Spleen (tissue), 13 donors: ENCODE measurements at places on chromosomes 12 and 14. TPM values are rescaled to one million over a fixed set of nuclear protein-coding genes. Genes with fewer than 3 reads are reported as not detected.
A peak's percentile ranks its signal among the peaks of the same experiment; 100 is the strongest.

The AQP2 gene
- polyA plus RNA-seq: not detected

The PTPRR gene
- 2.0 TPM for polyA plus RNA-seq

The CCDC198 gene
- not detected for polyA plus RNA-seq

The KERA gene
- polyA plus RNA-seq: not detected

The NEUROD4 gene
- polyA plus RNA-seq: not detected

The KRT73 gene
- 0.04 TPM for polyA plus RNA-seq

The PTPN21 gene
- polyA plus RNA-seq: 2.0 TPM

The LRP1-AS gene
- polyA plus RNA-seq: not detected

The BHLHE41 gene
- polyA plus RNA-seq: 19.5 TPM

The GDF3 gene
- 0.22 TPM for polyA plus RNA-seq

The OTX2 gene
- polyA plus RNA-seq: not detected

The RNASE7 gene
- not detected for polyA plus RNA-seq

The B3GNT4 gene
- 0.54 TPM for polyA plus RNA-seq

The SDR9C7 gene
- 0.04 TPM for polyA plus RNA-seq

The TSHR gene
- polyA plus RNA-seq: 0.22 TPM

The MAGOHB gene
- polyA plus RNA-seq: 22.7 TPM

The ERBB3 gene
- 2.0 TPM for polyA plus RNA-seq

The EID3 gene
- polyA plus RNA-seq: 3.5 TPM

GRCh38 chr14:76088771-76089571, 62.8 kb upstream of the GPATCH2L start:
- DNase-seq: no peak

- no peak for DNase-seq
These were observed 2.3 kb downstream of the ANKRD9 start for GRCh38 chr14:102507081-102507856.

DNA sequence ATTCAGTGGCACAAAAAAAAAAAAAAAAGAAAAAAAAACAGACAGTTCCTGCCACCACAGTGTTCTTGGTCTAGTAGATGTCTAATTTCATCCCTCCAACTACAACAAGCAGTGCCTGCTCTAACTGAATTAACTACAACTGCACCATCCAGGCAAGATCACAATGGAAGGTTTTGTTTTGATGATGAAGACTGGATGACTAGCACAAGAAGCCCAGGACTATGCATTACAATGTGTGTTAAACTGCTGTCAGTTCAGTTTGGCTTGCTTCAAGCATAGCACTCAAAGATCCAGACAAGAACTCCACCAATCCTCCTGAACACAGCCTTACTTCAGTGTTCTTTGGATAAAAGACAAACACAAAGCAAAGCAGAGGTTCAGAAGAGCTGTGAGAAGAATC, 279.9 kb downstream of the GRIN2B start:
- no peak for DNase-seq

DNA sequence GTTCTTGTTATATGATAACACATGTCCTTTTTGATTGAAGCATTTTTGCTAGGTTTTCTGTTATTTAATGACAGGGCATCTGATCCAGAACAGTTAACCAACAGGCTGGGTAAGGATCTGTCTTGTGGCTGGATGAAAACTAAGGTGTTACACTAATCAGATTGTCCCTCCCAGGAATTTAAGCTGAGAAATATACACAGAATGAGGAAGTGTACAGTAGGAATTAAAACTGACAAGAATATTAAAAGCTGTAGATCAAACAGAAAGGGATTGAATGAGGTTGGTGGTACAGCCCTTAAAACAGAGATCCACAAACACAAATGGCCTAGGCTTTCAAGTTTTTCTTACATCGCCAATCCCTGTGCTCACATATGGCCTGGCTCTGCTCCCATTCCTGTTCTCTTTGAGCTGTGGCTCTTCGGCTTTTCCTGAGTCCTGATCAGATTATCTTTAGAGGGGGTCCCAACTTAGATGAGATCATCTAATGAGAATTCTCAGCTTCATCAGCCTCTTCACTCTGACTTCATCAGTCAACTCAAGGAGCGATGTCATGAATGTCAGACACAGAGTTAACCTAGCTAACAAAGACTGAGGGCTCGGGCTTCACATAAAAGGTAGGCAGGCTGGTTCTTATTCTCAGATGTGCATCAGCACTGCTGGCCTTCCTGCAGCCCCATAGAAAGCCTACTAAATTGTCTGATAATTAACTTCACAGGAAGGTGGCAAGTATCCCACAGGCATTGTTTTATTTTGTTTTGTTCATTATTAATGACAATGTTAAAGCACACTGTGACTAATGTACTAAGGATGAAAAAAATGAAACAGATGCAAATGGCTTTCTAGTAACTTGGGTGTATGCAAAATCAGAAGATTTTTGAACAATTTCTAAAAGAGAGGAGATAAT, 11.4 kb downstream of the PYGL start:
- no peak for DNase-seq

GRCh38 chr12:65532764-65533163, 254.3 kb downstream of the MSRB3 start:
- DNase-seq: no peak

DNA sequence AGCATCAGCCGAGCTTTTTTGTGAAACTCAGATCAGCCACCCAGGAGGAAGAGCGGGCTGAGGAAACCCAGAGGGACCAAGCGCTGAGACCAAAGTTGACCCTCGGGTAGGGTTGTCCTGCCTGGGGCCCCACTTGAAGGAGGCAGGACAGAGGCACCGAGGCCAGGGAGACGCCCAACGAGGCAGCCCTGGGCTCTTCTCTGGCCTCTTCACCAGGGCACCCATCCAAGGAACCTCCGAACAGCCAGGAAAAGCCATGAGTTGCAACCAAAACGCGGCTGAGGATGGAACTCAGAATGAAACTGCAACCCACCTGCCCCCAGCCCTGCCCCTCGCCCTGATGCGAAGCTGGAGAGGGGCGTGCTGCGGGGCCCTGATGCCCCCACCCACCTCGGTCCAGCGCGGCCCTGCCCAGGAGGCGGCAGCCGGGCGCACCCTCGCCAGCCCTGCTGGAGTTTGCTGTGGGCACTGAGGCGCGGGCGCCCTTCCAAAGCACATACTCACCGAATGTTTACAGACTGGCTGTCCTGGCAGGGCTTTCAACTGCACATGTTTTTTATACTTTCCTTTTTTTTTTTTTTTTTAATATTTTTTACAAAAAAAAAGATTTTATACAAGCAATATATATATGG, 41.9 kb downstream of the JDP2 start:
- no peak for DNase-seq

GRCh38 chr14:90288651-90289355, 32.5 kb downstream of the PSMC1 start:
- DNase-seq: no peak

DNA sequence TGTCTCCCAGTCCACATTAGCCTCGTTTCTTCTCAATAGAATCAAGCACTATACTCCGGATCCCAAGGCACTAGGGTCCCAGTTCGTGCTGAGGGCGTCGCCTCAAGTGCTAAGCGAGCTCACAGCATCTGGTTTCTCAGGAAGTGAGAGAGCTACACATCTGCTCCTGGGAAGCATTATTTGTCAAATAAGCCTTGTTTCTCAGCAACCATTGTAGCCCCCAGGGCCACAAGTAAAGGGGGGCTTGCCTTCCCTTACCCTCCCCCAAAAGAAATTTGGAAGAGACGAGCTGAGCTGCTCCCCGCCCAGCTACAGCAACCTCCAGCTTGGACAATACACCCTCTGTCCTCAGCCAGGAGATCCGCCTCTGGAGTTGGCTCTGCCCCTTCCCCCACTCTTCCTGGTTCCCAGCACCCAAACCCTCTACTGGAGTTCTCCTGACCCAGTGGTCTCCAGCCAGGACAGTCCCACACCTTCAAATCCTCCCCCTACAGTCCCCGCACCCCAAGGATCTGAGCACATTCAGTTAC, 5.7 kb upstream of the TNS2 start:
- DNase-seq: no peak

DNA sequence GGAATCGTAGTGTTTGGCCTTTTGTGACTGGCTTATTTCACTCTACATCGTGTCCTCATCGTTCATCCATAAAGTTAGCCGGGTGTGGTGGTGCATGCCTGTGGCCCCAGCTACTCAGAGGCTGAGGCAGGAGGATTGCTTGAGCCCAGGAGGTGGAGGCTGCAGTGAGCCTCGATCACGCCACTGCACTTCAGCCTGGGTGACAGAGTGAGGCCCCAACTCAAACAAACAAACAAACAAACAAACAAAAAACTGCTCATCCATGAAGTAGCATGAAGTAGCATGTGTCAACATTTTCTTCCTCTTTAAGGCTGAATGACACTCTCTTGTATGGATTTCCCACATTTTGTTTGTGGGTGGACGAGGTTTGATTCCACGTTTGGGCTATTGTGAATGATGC, 44.0 kb upstream of the MEG3 start:
- peak; percentile 14 for DNase-seq

GRCh38 chr12:83157604-83158003, 470.9 kb downstream of the TMTC2 start:
- DNase-seq: no peak

DNA sequence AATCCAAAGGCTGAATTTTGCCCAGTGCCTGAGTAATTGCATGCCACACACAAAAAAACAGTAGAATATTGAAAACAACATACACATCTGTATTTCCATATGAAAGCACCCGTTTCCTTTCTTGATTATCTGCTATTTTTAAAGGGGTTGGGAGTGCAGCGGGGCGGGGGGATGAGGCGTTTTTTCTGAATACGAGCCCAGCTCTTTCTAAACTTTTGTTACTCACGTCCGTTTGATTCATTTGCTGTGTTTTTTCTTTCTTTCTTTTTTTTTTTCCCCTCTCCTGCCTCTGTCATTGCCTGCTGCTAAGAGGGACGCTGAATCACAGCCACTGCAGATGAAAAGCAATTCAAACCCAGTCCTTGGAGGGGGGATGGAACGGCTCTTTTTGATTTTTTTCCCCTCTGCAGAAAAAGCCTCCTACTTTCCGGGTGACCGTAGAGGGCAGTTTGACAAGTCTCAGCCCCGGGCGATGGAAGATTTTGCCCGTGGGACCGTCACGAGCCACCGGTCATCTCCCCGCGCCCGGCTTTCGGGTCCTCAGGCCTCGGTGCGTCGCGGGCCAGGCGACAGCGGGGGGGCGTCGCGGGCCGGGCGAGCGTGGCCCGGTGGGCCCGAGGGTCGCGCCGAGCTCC, 572 bp upstream of the RASSF8 start:
- no peak for DNase-seq

GRCh38 chr14:41785696-41786095, 179.0 kb downstream of the LRFN5 start:
- no peak for DNase-seq

GRCh38 chr12:52434081-52434733, at the start of gene KRT75:
TSS of gene KRT75 (minus strand) at chr12:52434371. CDS start at chr12:52434304, 67 bp downstream.
- no peak for DNase-seq

- DNase-seq: no peak
These were observed 220.6 kb upstream of the HMGA2 start for GRCh38 chr12:65603438-65604351.

GRCh38 chr12:92002673-92003382, 142.8 kb downstream of the BTG1 start:
- DNase-seq: no peak

DNA sequence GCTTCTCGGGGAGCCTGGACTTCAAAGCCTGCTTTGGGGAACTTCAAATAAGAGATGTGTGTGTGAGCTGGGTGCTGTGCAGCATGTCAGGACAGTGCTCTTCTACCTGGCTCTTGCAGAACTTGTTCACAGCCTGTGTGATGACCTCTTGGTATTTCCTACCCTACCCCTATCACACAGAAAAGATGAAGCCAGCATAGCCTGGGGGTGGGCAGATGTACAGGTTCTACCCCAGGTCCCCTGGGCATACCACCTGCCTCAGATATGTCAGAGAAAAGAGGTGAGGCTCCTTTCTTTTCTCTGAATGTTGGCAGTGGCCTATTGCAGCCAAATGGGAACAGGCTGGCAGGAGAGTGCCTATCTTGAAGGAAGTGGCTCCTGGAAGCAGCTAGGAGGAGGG, 111.7 kb upstream of the ALG10B start:
- DNase-seq: no peak

DNA sequence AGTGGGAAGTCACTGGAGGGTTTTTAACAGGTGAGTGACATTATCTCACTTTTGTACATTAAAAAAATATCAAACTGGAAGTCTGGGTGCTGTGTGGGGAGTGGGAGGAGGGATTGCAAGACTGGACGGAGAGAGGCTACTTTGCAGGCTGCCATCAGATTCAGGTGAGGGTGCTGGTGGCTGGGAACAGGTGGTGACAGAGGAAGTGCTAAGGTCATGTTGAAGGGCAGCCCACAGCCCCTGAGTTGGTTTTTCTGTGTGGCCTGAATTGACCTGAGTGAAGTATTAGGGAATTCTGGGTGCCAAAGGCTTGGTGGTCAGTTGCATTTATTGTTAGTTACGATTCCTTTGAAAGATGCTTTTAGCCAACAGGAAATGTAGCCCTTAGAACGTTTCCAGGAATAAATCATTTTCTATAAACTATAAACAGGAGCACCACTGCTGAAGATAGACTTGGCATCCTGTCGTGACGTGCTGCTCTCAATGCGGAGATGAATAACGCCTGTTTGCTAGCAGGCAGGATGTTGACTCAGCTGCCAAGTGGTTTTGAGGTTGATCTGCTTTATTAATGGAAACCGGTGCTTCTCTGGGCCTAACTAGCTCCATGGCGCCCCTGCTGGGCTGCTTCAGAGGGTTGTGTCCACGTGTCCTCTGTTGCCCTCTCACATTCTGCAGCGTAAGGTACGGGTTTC, 707.5 kb upstream of the TMEM132C start:
- DNase-seq: peak; percentile 73

GRCh38 chr14:72514660-72515025, 379.3 kb downstream of the DPF3 start:
- DNase-seq: no peak

- DNase-seq: no peak
These were observed 1.9 kb upstream of the PITPNM2 start for GRCh38 chr12:123152833-123153232.

DNA sequence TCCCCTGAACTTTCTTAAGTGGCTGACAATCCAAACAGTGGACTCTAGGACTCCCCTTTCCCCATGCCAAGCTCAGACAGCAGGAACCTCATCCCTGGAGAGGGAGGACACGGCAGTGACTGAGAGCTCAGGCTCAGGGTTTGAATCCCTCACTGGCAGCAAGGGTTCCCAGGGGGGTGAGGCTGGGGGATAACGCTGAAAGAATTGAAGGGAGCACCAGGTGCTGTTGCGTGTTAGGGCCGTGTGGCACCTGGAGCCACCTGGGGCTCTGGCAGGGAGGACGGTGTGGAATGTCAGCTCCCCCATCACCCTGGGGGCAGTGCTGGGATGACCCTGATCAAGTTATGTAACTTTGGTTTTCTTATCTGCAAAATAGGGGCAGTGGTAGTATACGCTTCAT, 40.1 kb downstream of the ANO2 start:
- DNase-seq: no peak

- DNase-seq: no peak
These were observed 34.8 kb downstream of the GCN1 start for GRCh38 chr12:120159509-120160237.

- DNase-seq: no peak
These were observed 159.4 kb downstream of the SLC5A8 start for GRCh38 chr12:101050631-101051030.

DNA sequence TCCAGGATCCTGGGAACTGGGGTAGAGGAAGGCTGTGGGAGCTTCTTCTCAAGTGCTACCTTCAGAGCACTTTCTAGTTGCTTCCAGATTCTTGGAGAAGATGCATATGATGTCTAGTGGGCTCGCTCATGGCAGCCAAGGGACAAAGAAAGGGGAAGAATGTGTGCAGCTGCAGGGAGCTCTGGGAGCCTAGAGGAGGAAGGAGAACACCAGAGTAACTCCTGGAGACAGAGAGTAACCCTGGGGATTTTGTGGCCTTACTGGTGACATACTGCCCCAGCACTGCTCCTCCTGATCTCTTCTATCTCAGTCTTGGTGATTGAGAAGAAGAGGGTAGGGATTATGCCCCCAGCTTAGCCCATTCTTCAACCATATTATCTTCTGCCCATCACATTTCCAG, 10.3 kb upstream of the SP7 start:
- DNase-seq: no peak
